ENCODE measurements at places on chromosomes 11 and 22.

DNA sequence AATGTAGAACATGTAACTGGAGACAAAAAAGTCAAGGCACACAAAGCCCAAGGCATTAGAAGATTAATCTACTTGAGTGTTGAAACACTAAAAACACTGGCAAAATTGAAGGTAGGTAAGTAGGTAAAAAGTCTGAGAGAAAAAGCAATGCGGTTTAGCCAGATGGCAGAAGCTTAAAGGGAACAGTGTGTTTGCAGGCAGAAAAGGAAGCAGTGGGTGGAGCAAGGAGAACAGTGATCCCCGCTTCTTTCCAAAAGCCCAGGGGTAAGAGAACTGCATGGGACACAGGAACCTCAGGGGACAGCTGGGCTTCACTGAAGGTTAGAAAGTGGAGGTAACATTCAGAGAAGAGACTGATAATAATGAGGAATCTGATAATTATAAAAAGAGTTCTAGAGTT, 16.0 kb downstream of the MRE11 start:
- no peak for DNase-seq

DNA sequence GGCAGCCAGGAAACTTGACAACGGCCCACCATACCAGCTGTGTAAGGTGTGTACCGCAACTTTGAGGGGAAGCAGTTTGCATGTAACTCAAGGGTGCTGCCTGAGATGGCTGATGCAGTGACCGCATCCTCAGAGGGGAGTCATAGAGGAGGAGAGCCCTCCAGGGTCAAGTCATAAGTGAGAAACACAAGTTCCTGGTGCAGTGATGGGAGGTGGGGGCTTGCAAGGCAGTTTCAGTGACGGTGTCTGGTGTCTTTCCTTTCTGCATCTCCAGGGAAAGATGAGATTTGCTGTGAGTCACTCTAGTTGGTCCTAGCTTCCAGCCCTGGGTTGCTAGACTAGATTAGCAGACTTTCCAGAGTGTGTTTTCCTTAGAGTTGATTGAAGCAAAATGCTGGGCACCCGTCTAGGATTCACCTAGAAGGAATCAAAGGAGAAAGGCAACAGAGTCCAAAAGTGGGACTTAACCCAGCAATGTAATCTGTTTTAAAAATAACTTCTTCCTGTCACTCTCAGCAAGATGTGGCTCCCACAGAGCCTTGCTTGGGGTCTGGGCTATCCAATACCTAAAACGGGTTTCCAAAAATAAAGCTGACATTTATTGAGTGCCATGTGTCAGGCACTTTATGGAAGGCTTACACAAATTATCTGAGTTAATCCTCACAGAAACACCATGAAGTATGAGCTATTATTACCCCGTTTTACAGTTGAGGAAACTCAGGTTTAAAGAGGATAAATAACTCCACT, 265.4 kb upstream of the PLET1 start:
- peak; percentile 47 for DNase-seq

DNA sequence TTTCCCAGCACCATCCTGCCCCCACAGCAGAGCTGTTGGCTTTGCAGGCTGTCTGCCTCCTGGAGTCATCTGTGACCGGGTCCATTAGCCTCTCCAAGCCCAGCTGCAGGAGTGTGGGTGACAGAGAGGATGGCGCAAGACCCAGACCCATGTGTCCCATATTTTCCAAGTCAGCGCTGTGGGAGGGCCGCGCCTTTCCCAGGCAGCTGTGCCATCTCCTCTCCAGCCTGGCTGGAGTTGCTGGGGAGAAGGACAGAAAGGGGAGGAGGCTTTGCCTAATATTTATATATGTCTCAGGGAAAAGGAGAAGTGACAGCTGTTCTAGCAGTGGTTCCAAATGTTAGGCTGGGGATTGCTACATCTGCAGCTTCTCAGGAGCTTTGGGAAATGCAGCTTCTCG, 15.7 kb downstream of the DTX4 start:
- no peak for DNase-seq

DNA sequence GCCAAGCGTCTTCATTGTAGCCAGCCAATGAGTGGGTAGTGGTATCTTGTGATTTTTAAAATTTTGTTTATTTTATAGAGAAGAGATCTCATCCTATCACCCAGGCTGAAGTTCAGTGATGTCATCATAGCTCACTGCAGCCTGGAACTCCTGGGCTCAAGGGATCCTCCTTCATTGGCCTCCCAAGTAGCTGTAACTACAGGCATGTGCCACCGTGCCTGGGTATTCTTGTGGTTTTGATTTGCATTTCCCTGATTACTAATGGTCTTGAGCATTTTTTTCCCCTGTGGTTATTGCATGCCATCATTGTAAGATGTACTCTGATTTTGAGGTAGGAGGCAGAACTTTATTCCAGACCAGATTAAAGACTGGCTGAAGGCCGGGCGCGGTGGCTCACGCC, 2.4 kb upstream of the DENND6B start:
- DNase-seq, result peak; percentile 77

- no peak for DNase-seq
These were observed 57.5 kb downstream of the RPUSD4 start for GRCh38 chr11:126153972-126154371.

DNA sequence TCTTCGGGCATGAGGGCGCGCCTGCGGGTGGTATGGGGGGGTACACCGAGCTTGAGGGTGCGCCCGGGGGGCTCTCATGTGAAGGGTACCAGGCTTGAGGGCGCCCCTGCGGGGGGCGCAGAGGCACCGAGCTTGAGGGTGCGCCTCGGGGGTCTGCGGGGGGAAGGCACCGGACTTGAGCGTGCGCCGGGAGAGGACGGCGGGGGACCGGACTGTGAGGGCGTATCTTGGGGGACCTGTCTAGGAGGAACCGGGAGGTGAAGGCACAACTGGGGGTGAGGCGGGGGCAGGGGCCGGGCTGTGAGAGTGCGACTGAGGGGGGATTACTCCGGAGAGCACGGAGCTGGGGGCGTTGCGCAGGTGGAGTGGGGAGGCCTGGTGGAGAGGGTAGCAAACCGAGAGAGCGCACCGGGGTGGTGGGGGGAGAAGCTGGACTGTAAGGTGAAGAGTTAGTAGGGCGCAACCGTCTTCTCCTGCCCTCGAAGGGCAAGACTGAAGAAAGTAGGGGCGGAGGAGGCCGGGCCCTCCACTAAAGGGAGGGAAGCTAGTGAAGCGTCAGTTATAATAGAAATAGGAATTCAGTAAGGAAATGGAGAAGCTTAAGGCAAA, 1.1 kb upstream of the DDX6 start:
- DNase-seq, result no peak

DNA sequence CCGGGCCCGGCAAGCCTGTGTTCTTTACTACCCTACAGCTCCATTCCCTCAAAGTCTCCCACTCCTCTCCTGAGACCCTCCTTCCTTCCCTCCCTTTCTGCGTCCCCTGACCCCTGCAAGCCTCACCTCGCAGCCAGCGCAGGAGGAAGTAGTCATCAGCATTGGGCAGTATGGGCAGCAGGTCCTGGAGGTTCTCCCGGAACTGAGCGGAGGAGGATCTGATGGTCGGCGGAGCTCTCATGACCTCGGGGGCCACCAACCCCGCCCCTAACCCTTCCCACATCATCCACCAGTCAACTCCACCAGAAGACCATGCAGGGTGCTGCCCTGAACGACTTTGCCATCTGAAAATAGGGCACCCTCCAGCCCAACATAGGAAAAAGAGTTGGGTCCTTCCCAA, 1.9 kb downstream of the SEC14L4 start:
- no peak for DNase-seq

GRCh38 chr11:17366495-17366894, 14.9 kb downstream of the NCR3LG1 start:
- peak; percentile 47 for DNase-seq

- DNase-seq, result no peak
These were observed 73.7 kb downstream of the FLI1 start for GRCh38 chr11:128767591-128768001.

DNA sequence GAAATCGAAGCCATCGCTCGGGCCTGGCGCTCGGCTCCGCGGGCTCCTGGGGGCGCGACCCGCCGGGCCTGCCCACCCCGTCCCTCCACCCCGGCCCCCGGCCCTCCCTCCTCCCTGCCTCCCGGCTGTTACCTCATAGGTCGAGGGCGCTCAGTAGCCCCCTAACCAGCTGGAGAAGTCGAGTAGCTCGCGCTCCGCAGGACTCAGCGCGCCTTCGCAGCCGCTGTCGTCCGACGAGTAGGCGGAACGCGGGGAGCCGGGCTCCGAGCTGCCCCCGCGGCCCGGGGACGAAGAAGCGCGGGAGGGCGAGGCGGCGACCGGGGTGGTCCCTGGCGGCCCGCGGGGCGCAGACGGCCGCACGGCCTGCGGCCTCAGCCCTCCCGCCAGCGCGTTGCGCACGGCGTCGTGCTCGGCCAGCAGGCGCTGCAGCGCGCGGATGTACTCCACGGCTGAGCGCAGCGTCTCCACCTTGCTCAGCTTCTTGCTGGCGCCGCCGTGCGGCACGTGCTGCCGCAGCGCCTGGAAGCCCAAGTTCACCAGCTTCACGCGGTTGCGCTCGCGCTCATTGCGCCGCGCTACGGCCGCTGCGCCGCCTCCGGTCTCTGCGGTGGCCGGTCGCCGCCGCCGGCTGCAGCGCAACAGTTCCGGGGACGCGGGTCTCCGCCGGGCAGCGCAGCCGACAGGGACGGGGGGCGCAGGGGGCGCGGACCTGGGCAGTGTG, 627 bp downstream of the ASCL2 start:
- peak; percentile 47 for DNase-seq

DNA sequence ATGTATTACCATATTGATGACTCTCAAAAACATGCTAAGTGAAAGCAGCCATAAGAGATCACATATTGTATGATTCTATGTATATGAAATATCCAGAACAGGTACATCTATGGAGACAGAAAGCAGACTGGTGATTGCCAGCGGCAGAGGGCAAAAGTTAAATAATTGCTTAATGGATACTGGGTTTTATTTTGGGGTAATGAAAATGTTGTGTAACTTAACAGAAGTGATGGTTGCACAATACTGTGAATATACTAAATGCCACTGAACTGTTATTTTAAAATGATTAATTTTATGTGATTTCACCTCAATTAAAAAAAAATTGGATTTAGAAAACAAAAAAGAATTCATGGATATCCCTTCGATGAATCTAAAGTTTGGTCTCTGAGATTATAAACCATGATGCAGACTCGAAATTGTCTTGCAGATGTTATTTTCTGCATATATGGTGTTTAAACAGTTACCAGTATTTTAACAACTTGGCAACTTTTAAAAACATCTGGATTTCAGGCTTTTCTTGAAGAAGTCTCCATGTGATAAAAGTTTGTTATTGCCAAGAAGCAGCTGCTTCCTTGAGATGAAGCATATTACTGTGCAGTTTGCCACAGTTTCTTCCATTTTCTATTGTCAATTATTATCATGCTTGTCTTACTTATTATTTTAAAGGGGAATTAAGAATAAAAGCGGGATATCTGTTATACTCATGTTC, 38.1 kb downstream of the LARGE2 start:
- DNase-seq, result no peak

GRCh38 chr22:46022881-46023512, 46.0 kb upstream of the WNT7B start:
- no peak for DNase-seq

DNA sequence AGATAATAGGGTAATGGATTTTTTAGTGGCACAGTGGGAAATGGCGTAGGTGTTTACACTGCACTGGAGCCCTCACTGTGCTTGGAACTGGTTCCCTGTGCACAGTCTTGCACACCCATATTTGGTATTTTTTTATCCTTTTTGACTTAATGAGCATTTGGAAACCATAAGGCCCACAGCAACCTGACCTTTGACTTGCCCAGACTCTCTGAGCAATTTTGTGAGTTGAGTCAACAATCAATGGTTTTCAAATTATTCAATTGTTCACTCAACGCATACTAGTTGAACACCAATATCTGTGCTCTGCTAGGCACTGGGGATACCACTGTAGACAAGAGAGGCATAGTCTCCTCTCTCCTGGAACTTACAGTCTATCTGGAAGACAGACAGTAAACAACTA, 14.3 kb downstream of the CD44 start:
- no peak for DNase-seq

DNA sequence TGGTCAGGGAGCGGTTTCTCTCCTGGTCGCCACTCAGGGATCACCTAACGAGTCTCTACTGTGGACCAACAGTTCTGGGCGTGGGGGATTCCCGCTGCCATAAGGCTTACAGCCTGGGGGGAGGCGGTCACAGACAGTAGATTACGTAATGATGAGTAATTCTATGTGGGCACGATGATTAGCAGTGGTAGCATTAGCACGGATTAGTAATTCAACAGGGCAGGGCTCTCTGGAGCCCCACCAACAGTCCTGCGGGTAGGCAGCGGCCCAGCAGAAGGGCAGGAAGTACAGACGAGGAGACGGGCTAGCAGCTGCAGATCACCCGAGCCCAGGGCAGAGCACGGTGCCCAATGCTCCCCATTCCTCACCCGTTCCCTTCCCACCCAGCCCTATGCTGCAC, 3.6 kb downstream of the SHISAL1 start:
- peak; percentile 96 for DNase-seq

DNA sequence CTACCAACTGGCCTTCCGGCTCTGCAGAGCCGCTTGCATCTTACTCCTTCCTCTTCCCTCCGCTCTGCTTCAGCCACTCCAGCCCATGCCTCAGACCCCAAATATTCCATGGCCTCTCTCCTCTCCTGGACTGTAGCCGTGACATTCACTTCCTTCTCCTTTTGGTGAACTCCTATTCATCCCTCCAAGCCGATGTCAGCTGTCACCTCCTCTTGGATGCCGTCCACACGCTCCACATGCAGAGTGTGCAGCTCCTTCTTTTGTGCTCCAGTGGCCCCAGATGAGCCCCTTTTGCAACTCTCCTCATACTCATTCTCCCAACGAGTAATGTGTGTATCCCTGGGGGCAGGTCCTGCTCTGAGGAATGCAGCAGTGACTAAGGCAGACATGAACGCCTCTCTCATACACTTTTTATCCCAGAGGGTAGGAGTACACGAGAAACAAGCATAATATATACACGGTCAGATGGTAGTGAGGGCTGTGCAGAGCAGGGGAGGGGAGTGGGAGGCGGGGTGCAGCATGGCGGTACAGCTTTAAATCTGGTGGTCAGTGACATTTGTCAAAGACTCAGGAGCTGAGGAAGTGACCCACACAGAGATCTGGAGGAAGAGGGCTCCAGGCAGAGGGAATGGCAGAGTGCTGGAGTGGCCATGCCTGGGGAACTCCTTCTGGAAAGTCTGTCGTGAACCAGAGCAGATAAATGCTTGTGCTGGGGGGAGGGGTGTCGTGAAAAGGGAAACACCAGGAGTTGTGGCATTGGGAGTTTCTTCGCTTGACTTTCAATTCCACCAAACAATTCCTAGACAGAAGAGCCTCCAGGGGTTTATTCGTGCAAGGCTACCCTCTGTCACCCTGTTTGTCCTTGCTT, 83.8 kb upstream of the ATXN10 start:
- peak; percentile 38 for DNase-seq

Data from bronchial epithelial cell (primary cell).